ENCODE measurements at places on chromosomes 12 and 14.

GRCh38 chr14:99191395-99192027 is 80.5 kb downstream of the BCL11B start:
- no peak for DNase-seq

DNA sequence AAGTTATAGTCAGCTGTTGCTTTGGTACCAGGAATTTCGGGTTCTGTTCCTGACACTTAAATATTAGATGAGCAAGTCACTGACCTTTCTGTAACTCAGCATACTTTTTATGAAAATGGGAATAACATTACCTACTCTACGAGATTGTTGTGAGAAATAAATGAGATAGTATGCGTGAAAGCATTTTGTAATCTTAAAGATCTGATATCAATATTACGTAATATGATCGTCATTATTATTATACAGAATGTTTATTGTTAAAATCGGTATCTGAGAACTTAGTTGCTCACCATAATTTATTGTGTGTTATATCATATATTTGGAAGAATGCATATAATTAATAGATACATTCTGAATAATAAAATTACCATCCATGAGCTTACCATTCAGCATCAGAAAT is 6.1 kb upstream of the NECAP1 start:
- DNase-seq = no peak

GRCh38 chr12:128088926-128089325 is 178.0 kb upstream of the TMEM132C start:
- DNase-seq = no peak

- no peak for DNase-seq
These were observed 76.8 kb downstream of the PDE6H start for GRCh38 chr12:15049461-15050153.

DNA sequence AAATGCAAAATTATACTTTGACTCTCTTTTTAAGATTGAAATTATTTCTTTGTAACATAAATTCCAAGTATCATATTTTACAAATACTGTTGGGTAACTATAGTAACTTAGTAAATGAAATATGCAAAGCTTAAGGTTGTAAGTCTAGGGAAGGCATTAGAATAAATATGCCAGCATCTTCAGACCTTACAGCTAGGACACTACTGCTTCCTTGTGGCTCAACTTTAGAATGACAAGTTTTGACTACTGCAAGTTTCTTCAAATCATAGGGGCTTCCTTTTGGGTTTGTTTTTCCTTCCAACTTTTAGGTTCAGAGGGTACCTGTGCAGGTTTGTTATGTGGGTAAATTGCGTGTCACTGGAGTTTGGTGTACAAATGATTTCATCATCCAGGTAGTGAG is 17.7 kb upstream of the ANP32D start:
- peak; percentile 50 for DNase-seq
